Cerebellar cortex (tissue), 1 donor: ENCODE measurements at places on chromosomes 13 and 19.

GRCh38 chr19:6602729-6603114 lies 11.8 kb upstream of the CD70 start:
- no peak for DNase-seq

GRCh38 chr13:52082601-52083000 lies 46.3 kb downstream of the NEK5 start:
- DNase-seq = no peak

DNA sequence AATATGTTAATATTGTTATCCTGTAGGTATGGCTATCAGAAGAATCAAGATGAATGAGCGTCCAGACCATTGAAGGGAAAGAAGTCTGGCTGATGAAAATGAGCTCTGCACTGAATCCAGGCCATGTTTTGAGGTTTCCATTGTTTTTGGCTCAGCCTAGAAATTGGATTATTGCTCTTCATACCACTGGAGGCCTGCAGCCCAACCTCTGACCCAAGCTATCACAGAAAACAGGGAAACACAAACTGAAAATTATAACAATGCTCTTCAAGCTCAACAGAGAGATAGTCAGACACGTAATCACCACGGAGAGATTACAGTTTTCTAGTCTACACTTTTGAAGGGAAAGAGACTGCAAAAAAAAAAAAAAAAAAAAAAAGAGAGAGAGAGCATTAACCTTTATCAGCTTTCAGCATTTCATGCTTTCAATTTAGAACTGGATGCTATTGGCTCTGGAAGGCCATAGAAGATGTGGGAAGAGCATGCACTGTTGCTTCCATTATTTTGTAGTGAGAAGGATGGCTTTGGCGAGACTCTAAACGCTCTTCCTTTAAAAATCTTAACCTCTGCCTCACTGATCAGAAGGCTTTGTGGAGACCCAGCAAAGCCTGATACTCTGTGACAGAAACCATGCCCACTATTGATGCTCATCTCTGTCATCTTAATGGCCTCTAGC lies 10.8 kb downstream of the EDNRB start:
- no peak for DNase-seq

DNA sequence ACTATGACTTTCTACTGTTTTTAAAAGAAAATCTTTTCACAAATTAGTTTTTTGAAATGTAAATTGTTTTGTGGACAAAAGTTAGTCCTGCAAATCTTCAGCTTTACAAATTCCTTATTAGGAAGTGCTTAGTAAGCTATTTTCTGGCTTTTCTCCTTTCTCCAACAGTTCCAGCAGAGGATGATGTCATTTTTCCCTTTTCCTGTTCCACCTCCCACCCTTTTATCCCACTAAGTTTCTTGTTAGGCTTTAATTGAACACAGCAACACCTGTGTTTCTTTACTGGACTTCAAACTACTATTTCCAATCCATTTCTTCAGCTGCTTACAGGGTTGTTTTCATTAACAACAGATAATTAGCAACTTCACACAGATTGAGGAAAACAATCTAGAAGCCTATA lies 389.2 kb downstream of the NDFIP2 start:
- DNase-seq = peak; percentile 50

- no peak for DNase-seq
These were observed 2.8 kb downstream of the C5AR1 start for GRCh38 chr19:47312366-47313006.

GRCh38 chr13:35789335-35790165 lies 313.1 kb upstream of the MAB21L1 start:
- DNase-seq = peak; percentile 88

GRCh38 chr19:940591-941291 lies 14.9 kb downstream of the ARID3A start:
- no peak for DNase-seq

DNA sequence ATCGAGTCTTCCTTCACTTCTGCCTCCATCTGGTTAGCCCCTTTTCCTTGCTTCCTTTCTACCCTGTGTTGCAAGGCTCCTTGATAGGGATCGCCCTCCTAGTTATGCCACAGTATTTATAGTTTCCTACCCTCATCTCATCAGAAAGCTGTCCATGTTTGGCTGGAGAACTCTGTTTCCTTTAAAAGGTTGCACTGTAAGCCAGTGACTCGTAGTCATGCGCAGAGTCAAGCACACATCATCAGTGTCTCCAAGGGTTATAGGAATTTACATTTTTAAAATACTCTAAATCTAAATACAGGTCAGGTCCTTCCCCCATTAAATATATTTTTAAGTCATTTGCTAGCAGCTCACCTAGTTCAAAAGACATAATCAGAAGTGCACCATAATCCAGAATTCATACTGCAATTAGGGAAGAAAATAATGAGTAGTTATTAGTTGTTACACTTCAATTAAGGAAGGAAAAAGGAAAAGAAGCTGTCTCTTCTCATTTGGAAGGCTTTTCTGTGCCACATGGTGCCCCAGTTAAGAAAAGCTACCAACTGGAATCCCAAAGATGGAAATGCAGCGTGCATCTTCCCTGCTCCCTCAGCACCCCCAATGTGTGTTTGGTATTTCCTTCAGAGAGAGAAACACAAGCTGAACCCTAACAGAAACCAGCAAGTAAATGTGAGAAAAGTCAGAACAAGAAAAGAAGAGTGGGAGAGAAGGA lies 81.0 kb downstream of the GPR12 start:
- DNase-seq = peak; percentile 55
